ENCODE measurements at places on chromosomes 11 and 22.

GRCh38 chr22:27572278-27572666, 229.3 kb downstream of the MN1 start:
- no peaks in the 10 kb centered on the region for H3K36me3 ChIP-seq
- no peak overlapping the region for H3K4me3 ChIP-seq
- H3K4me1 ChIP-seq = peaks cover 3% of the 10 kb centered on the region
- H3K27ac ChIP-seq = no peak overlapping the region
- peaks cover 44% of the 10 kb centered on the region for H3K27me3 ChIP-seq

- H3K4me1 ChIP-seq = peaks cover 5% of the 10 kb centered on the region
- H3K36me3 ChIP-seq = peaks cover 21% of the 10 kb centered on the region
- no peak for DNase-seq
- no peak overlapping the region for H3K4me3 ChIP-seq
Measured at GRCh38 chr22:23269441-23270211, 89.3 kb downstream of the BCR start.

- H3K4me3 ChIP-seq = peak overlapping the region; percentile 87
- H3K4me1 ChIP-seq = peaks cover 31% of the 10 kb centered on the region
- DNase-seq = peak; percentile 39
- H3K36me3 ChIP-seq = peaks cover 16% of the 10 kb centered on the region
- no peaks in the 10 kb centered on the region for H3K27me3 ChIP-seq
- H3K27ac ChIP-seq = peak overlapping the region; percentile 94
Measured at GRCh38 chr11:73980001-73980961, 2.4 kb downstream of the UCP2 start.

GRCh38 chr11:79382301-79383050, 58.4 kb downstream of the TENM4 start:
- peaks cover 2% of the 10 kb centered on the region for H3K4me1 ChIP-seq
- DNase-seq = no peak
- no peaks in the 10 kb centered on the region for H3K36me3 ChIP-seq
- H3K4me3 ChIP-seq = no peak overlapping the region
- no peak overlapping the region for H3K27ac ChIP-seq

- H3K27me3 ChIP-seq = no peaks in the 10 kb centered on the region
- peaks cover 41% of the 10 kb centered on the region for H3K36me3 ChIP-seq
- peak overlapping the region; percentile 81 for H3K27ac ChIP-seq
- DNase-seq = no peak
- H3K4me1 ChIP-seq = peaks cover 26% of the 10 kb centered on the region
- no peak overlapping the region for H3K4me3 ChIP-seq
Measured at GRCh38 chr11:111718436-111718835, 47.8 kb downstream of the PPP2R1B start.
